ENCODE measurements at places on chromosomes 16 and 17.

DNA sequence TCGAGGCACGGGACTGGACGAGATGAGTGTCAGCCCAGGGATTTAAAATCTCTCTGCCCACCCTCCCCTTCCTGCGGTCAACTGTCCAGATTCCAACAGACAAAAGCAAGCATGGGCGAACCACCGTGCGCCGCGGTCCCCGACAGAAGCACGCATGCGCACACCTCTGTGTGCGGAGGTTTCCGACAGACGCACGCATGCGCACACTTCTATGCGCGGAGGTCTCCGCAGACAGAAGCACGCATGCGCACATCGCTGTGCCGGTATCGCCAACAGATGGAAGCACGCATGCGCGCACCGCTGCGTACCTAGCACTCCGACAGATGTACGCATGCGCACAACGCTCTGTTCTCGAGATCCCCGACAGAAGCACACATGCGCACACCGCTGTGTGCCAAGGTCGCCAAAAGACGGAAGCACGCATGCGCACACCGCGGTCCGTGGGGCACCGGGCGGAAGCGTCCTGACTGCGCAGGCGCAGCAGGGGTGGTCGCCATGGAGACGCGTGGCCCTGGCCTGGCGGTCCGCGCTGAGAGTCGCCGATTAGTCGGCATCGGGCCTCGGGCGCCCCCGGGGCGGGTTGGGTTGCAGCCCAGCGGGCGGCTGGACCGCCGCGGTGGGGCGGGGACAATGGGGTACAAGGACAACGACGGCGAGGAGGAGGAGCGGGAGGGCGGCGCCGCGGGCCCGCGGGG, 57.4 kb upstream of the RPH3AL start:
- DNase-seq: peak; percentile 99

DNA sequence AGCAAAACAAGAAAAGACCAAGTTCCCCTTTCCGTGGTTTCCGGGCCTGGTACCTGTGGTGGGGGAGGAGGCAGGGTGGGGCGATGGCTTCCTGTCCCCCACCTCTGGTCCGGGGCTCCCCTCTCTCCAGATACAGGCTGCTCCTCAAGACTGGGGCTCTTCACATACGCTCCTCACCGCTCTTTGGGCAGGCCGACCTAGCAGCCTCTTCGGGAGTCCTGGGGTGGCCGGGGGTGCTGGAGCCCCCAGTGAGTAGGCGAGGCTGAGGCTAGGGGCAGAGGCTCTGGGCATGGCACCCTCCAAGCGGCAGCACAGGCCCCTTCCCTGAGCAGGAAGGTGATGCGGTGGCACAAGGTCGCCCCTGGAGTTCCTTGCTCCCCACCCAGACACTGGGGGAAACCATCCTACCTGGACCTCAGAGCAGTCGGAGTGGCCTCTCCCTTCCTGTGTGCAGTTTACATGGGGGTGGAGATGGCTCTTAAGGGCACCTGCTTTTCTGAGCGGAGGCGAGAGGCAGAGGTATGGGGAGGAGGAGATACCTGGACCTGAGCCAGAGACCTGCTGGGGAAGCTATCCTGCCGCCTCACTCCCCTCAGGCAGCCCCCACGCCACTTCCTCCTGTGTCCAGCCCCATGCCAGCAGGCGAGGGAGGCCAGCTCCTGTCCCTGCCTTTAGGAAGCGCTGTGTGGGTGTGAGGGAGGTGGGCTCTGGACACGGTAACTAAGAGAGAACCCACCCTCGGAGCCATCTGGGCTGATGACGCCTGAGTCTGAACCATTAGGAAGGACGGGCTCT, 891 bp downstream of the CORO1A start:
- peak; percentile 45 for DNase-seq

- no peak for DNase-seq
Measured at GRCh38 chr17:65885541-65886312, 306.2 kb downstream of the CEP112 start.

- peak; percentile 66 for DNase-seq
Measured at GRCh38 chr16:4801962-4802658, at the start of gene ROGDI. Gene ROGDI, minus strand, starts transcription at chr16:4802633. Its CDS starts 62 bp downstream, at chr16:4802571.

DNA sequence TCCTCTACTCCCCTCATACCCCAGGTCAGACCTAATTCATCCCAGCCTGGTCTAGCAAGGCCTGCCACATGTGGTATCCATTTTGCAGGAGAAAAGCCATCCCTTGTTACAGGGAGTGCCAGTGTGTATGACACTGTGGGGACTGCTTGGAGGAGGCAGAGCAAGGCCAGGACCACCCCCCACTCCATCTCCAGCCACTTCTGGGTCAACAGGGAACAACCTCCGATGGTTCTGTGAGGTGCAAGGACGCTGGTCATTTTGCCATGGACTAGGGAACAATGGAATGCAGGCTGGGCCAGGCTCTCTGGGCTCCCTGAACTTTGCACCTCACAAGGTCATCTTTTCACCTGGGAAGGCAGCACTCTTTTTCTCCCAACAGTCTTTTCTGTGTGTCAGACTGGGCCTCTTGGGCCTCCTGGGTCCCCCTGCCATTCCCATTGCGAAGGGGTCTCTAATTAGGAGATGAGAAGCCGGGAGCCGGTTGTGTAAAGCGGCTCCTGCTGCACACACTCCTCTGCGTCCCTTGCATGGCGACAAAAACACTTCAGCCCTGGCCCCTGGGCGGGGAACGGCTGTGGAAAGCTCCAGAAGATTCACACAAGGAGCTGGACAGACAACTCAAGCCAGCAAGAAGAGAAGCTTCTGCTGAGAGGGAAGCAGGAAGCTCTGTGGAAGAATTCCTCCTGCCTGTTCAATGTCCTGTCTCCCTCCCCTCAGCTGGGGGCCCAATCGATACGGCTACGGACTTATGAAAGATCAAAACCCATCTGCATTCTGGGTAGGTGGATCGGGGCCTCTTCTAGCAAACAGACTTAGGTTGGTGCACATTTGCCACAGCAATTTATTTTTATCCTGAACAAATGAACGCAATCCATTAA, 38.5 kb upstream of the MTSS2 start:
- no peak for DNase-seq

DNA sequence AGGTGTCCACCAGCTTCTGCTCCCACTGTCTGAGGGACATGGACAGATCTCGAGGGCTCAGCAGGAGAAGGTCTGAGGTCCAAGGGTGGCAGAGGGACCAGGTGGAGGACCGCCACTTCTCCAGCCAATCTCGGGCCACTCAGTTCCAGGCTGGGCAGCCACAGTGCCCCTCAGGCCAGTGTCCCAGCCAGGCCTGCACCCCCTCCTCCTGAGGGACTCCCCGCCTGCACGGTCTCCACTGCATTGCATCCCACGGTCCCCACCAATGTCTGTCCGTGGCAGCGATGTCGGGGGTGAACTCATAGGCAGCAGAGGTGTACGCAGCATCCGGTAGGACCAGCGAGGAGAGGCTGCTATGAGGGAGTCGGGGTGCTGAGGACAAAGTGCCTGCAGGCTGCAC, 64.2 kb upstream of the DOC2B start:
- no peak for DNase-seq

- no peak for DNase-seq
Measured at GRCh38 chr16:81707411-81708265, 71.5 kb upstream of the PLCG2 start.

- DNase-seq: no peak
Measured at GRCh38 chr17:45229681-45230409, 8.2 kb downstream of the FMNL1 start.

DNA sequence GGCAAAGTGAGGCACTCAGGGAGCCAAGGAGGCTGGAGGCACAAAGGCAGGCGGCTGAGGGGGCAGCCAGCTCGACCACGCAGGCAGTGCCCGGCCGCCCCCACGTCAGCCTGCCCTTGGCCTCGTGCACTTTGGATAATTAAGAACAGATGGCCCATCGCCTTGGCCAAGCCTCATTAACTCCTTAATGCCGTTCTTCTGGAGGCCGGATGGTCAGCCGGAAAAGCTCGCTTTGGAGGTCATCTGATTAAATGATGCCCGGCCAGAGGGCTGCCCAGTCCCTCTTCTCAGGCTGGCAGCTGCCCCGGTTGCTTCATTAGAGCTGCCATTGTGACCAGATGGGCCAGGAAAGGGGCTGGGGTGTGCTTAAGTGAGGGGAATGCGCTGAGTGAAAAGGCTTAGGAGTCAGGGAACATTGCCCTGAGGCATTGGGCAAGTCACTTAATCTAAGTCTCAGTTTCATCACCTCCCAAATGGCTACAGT, 364.0 kb downstream of the NPIPA8 start:
- no peak for DNase-seq

DNA sequence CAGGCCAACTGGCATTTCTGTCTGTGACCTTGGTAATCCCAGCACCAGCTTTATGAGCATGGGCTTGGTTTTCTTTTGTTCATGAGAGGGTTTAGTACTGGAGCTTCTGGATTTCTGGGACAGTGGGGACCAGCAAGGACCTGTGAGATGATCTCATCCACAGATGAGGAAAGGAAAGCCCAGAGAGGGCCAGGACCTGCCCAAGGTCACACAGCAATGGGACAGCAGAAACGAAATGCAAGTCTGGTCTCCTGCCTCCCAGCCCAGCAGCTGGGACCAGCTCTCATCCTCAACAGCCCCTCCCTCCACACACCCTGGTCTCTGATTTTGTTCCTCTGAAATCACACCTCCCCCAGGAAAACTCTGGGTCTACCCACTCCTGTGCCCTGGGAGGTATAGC, 7.2 kb downstream of the SPPL2C start:
- DNase-seq: no peak

- DNase-seq: no peak
Measured at GRCh38 chr16:9847146-9847545, 335.1 kb downstream of the GRIN2A start.

All from stimulated activated CD4-positive, alpha-beta T cell treated with anti-CD3 and anti-CD28 coated beads, Interleukin-1b, Interleukin-23, amount 100 ng/mL, for 4 hours (primary cell).